RPMI8226 (cell line): ENCODE measurements at places on chromosomes 1 and 21.

- no peak for DNase-seq
These were observed 55.2 kb upstream of the KIF1B start for GRCh38 chr1:10155087-10155712.

DNA sequence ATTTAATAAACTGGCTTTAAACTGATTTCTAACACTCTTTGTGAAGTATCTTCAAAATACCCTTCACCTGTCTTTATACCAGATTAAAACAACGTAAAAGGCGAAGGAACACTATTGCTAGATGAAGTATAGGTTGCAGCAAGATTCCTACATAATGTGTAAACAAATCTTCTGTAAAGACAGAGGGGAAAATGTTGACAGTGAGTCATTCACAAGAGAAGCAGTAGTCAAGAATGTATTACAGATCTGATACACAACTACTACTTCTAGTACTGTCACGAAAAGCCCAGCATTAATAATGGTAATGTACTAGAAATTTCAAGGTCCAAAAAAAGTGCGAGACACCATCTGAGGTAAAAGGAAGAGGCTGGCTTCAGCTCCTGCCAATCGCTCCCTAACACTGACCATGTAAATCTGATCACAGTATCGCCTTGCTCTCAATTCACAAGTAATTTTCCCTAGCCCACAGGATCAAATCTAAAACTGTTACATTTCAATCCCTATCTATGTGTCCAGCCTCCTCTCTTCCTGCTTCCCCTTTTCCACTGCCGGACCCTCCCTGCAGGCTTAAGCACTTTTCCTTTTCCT lies 290.4 kb downstream of the AKT3 start:
- no peak for DNase-seq

DNA sequence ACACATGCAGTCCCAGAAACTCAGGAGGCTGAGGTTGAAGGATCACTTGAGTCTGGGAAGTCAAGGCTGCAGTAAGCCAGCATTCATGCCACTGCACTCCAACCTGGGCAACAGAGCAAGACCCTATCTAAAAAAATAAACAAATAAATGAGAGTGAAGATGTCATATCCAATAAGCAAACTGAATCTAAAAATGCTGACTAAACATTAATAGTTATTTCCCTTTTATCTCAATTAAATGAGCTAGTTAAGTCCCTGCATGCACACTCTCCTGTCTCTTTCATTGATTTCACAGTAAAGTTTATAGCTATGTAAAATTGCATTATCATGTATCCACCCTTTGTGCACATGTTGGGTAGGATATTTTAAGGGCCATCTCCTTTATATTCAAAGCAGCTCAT lies 81.1 kb upstream of the L1TD1 start:
- DNase-seq = no peak

DNA sequence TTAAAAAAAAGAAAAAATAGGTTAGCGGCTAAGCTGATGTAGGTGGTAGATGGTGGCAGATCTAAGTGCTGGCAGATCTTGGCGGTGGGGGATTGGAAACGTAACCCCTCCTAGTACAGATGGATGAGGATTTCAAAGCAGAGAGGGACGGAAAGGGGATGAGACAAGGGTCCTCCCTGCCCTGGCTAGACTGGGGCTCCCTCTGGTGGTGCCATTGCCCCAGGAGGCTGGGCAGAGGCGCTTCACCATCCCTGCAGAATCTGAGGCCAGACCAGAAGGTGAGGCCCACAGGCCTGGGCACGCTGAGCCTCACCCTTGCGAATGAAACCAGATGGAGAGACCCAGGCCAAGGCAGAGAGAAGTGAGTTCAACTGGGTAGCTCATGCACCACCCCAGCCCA lies 7.0 kb upstream of the PLEKHA6 start:
- peak; percentile 53 for DNase-seq
